ENCODE measurements at places on chromosomes 4 and X. TPM values are rescaled to one million over a fixed set of nuclear protein-coding genes. Genes with fewer than 3 reads are reported as not detected.

SLAIN2 gene
- 77.2 TPM for total RNA-seq

PHOX2B gene
- total RNA-seq = not detected

FREM3 gene
- total RNA-seq = not detected

DNA sequence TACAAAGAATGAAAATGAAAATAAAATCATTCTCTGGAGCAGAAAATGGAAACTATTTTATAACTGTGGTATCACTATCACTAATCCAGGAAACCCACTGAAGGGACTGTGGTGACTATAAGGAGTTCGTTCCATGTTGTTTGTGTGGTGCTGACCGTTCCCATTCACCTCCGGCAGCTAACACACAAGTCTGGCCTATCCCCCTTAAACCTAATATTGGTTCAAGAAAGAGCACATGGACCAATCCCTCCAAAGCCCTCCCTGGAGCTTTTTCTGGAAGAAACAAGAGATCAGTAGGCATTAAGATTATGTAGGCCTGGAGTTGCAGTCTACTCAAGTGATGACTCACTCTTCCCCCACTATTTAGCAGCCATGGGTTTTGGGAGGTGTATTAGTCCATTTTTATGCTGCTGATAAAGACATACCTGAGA lies 25.9 kb upstream of the FAM241A start:
- no peak for DNase-seq
- H3K4me1 ChIP-seq = no peaks in the 10 kb centered on the region
- no peaks in the 10 kb centered on the region for H3K36me3 ChIP-seq
- H3K27ac ChIP-seq = no peak overlapping the region
- H3K4me3 ChIP-seq = no peak overlapping the region

DNA sequence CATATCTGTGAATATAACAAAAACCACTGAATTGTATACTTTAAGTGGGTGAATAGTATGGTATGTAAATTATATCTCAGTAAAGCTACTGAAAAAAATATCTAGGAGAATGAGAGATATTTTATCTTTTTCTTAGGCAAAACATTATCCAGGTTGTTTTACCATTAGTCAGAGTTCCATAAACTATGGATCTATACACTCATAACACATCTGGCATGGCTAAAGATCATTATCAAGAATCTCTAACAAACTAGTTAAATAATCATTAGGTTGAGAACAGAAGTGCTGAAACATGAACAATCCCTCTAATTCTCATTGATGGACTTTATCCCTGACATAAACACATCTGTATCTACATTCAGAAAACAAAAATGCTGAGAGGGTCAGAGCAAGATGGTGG lies 15.6 kb downstream of the MED14 start:
- peaks cover 12% of the 10 kb centered on the region for H3K4me1 ChIP-seq
- no peaks in the 10 kb centered on the region for H3K27me3 ChIP-seq
- H3K36me3 ChIP-seq = no peaks in the 10 kb centered on the region
- peak overlapping the region; percentile 29 for H3K27ac ChIP-seq
- no peak overlapping the region for H3K4me3 ChIP-seq
- DNase-seq = no peak

DNA sequence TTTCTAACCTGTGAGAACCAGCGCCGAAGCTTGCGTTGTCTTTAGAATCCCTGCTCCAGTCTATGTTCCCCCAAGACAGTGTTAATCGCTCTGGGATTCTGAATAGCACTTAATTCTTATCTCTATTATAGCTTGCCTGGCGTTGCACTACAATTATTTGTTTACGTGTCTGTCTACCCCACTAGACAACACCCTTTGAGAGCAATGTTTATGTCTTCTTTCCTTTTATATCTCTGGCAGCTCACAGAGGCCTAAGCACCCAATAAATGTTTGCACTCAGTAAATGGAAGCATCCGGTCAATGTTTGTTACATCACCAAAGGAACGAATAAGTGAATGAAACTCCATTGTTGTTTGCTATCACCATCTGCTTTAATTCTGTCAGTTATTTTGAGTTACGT lies 4.8 kb upstream of the NHS start:
- H3K36me3 ChIP-seq = no peaks in the 10 kb centered on the region
- H3K27me3 ChIP-seq = peaks cover 2% of the 10 kb centered on the region
- H3K4me1 ChIP-seq = no peaks in the 10 kb centered on the region
- no peak overlapping the region for H3K27ac ChIP-seq
- H3K4me3 ChIP-seq = no peak overlapping the region
- DNase-seq = no peak

GRCh38 chrX:94400488-94400887 lies 726.5 kb downstream of the FAM133A start:
- no peak overlapping the region for H3K27ac ChIP-seq
- DNase-seq = no peak
- no peaks in the 10 kb centered on the region for H3K36me3 ChIP-seq
- no peaks in the 10 kb centered on the region for H3K27me3 ChIP-seq
- H3K4me3 ChIP-seq = no peak overlapping the region
- H3K4me1 ChIP-seq = no peaks in the 10 kb centered on the region

- no peaks in the 10 kb centered on the region for H3K27me3 ChIP-seq
- no peak overlapping the region for H3K27ac ChIP-seq
- peaks cover 18% of the 10 kb centered on the region for H3K4me1 ChIP-seq
- peak; percentile 74 for DNase-seq
Measured at GRCh38 chr4:145882604-145883003, 56.0 kb downstream of the ZNF827 start.

DNA sequence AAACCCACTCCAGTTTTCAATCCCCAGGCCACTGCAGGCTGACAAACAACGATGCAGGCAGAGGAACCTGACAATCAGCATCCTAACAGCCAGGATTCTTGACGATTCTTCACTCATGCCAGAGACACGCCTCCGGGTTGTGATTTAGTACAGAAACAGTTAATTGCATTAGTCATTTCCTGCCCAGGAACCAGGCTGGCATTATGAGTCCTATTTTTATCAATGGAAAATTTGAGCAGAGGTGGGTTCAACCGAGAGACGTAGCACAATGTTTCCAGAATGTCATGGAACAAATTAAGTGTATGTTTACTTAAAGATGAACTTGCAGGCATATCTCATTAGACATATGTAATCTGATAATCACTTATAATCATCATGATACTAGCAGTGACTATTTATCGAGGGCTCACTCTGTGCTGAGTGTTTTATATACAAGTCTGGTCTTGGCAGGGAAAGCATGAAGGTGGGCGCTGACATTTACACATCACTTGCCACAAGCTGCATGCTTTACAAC lies 159.7 kb downstream of the NSUN7 start:
- peak overlapping the region; percentile 79 for H3K27ac ChIP-seq
- H3K4me1 ChIP-seq = peaks cover 29% of the 10 kb centered on the region
- no peak overlapping the region for H3K4me3 ChIP-seq
- H3K27me3 ChIP-seq = no peaks in the 10 kb centered on the region

DNA sequence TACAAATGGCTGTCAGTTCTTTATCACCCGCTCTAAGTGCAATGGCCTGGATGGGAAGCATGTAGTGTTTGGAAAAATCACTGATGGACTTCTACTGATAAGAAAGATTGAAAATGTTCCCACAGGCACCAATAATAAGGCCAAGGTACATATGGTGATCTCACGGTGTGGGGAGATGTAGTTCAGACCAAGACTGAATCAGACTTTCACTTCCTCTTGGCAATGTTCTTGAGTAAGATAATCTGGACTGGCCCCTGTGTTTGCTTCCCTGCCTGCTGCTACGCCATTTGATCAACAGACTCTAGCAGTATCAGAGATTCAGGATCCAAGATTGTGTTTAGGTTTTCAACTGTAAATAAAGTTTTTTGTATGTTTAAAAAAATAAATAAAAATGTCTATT lies 682.2 kb upstream of the AMOT start:
- no peaks in the 10 kb centered on the region for H3K36me3 ChIP-seq
- no peak overlapping the region for H3K27ac ChIP-seq
- peaks cover 6% of the 10 kb centered on the region for H3K27me3 ChIP-seq
- H3K4me3 ChIP-seq = no peak overlapping the region
- H3K4me1 ChIP-seq = no peaks in the 10 kb centered on the region
- no peak for DNase-seq

- peaks cover 14% of the 10 kb centered on the region for H3K4me1 ChIP-seq
- no peak overlapping the region for H3K4me3 ChIP-seq
- no peak overlapping the region for H3K27ac ChIP-seq
- no peaks in the 10 kb centered on the region for H3K27me3 ChIP-seq
- no peak for DNase-seq
Measured at GRCh38 chr4:66059556-66059955, 389.3 kb upstream of the EPHA5 start.

DNA sequence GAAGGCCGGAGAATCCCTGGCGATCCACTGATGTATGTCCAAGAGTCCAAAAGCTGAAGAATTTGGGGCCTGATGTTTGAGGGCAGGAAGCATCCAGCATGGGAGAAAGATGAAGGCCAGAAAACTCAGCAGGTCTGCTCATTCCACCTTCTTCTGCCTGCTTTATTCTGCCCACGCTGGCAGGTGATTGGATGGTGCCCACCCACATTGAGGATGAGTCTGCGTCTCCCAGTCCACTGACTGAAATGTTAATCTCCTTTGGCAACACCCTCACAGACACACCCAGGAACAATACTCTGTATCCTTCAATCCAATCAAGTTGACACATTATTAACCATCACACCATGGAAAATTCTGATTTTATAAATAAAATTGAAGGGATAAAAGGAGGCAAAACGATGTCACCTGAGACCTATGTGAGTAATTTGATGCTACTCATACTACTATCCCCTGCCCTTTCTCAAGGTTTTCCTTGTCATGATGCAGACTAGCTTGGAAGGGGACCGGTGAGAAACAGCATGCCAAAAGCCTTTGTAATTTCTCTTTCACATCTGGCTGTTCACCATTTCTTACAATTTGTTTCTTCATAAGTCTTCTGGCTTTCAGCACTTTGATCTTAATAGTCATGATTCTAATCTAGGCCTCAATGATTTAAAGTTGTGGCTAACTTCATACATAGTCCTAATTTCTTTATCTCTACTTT lies 9.7 kb upstream of the PYURF start:
- no peaks in the 10 kb centered on the region for H3K27me3 ChIP-seq
- peak overlapping the region; percentile 100 for H3K27ac ChIP-seq
- peaks cover 24% of the 10 kb centered on the region for H3K4me1 ChIP-seq
- DNase-seq = no peak
- no peak overlapping the region for H3K4me3 ChIP-seq

GRCh38 chrX:21373001-21373400 lies 1.2 kb upstream of the CNKSR2 start:
- no peaks in the 10 kb centered on the region for H3K4me1 ChIP-seq
- H3K36me3 ChIP-seq = no peaks in the 10 kb centered on the region
- H3K27me3 ChIP-seq = peaks cover 18% of the 10 kb centered on the region
- H3K27ac ChIP-seq = no peak overlapping the region
- no peak for DNase-seq
